ENCODE measurements at places on chromosomes 16 and 17.

DNA sequence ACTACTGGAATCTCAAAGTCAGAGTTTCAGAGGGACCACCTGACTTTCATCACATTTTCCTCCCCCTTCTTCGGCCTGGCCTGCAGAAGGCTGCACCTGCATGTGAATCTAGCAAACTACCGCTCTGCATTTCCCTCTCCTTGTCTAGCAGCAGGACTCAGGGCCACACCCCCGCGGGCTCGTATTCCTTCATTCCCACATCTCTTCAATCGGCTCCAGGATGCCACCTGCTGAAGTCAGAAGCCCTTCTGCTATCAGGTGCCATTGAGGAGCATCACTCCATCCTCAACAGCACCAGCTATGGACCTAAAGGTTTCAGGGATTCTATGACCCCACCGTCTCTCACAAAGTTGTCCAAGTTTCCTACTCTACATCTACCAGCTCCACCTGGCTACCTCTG, 169.5 kb downstream of the VPS53 start:
- DNase-seq: no peak

DNA sequence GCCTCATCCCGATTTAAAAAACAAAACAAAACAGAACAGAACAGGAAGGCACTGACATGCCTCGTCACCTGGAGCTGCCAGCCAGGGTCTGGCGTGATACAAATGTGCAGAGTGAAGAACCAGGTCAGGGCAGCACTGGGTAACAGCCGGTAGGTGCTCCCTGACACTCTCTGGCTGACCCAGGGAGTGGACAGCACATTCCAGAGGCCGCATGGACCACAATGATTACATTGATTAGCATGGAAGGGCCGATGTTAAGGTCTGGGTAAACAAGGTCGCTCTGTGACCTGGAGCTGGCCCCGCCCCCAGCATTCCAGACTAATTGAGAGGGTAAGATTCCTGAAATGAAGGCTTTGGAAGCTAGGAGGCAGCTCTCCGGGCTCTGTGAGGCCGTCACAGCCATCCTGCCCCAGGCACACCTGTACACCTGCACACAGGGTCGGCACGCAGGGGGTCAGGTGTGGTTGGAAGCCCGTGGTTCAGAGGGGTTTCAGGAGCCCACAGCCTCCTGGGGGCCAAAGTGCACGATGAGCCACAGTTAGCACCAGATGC, 21.4 kb downstream of the PIEZO1 start:
- no peak for DNase-seq

GRCh38 chr16:78484509-78485058, 385.1 kb downstream of the WWOX start:
- DNase-seq: no peak

GRCh38 chr16:621526-622105, 9.2 kb upstream of the WFIKKN1 start:
- DNase-seq: no peak

DNA sequence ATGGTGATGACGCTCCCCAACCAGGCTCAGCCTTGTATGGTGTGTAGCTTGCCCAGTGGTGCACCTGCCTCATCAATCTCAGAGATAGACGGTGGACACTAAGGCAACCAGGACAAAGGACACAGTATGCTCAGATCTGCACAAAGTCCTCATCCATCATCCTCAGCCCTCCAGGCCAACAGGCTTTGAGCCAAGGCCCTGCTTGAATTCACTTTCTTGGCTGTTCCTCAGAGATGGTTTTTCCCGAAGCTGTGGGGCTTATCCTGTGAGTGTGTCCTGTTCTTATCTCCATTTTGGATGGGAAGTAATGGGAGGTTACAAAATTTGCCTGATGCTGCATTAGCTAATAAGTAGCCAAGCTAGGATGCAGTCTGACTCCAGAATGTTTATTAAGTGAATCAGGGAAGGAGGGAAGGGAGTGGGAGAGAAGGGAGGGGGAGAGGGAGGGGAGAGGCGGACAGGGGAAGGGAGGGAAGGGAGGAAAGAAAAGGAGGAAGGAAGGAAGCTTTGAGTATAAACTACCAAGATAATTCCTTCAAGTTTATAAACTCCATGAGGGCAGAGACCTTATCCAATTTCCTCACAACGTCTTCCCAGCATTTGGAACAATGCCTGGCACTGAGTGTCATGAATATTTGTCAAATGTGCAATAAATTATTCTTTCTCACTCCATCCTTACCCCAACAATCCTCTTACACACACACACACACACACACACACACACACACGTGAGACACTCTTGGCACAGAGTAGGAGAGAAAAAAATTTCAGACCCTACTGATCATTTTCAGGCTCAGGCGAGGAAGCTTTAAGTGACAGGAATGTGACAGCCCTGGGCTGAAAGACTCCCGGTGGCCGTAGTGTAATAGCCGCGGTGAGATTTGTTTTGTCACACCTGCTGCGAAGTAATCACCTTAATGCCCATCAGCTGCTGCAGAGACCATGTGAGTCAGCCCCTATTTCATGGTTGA, 84.3 kb downstream of the BMERB1 start:
- no peak for DNase-seq

DNA sequence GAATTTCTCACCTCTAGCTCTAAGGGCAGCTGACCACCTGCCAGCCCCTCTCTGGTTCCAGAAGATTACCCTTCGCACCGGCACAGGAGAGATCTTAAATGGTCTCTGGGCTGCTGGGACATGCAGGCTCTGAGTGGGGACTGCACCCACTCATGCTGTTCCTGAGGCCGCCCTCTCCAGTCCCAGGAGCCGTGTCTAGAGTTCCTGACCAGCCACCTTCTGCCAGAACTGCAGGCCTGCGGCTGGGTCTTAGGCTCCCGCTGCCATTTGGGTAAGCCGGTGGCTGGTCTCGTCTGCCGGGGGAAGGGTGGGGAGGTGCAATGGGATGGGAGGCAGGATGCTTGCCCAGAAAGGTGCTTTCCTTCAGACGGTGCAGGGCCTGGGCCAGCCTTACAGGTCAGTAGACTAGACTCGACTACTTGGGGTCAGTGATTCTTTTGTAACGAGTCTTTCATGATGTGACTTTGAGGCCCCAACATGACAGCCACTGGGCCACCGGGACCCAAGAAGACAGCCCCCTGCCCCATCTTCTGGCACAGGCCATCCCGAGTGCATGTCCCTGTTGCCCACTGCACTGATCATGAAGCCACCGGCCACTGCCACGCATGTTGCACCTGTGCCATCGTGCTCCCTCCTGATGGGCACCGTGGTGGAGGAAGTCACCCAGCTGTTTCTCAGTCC, 26.4 kb downstream of the B9D1 start:
- DNase-seq: no peak

GRCh38 chr16:88886420-88886844, 20.0 kb upstream of the PABPN1L start:
- no peak for DNase-seq

DNA sequence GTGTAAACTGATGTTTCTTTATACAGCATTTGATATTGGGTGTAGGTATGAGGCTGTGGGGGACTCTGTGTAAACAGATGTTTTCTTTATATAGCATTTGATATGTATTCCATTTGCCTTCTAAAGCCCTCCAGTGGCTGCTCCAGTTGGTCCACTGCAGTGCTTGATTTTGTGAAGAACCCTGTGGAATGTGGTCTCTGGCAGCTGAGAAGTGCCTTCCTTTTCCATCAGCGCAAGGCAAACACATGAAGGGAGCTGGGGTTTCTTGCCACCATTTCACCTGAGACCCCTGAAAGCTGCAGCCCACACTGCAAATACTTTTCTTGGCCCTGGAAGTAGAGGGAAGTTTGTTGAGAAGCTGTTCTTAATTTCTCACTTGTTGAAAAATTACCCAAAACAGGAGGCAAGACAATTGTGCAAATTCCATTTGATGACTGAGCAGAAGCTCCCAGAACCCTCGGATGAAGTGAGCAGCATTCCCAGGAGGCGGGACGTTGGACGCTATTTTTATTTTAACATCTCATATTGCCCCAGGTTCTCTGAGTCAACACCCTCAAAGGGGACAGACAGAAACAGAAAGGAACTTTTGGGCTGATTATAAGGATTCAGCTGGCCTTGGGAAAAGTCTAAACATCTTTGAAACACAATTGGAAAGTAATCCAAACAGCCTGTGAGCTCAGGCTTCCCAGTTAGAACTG, 158.5 kb upstream of the RPH3AL start:
- DNase-seq: no peak

DNA sequence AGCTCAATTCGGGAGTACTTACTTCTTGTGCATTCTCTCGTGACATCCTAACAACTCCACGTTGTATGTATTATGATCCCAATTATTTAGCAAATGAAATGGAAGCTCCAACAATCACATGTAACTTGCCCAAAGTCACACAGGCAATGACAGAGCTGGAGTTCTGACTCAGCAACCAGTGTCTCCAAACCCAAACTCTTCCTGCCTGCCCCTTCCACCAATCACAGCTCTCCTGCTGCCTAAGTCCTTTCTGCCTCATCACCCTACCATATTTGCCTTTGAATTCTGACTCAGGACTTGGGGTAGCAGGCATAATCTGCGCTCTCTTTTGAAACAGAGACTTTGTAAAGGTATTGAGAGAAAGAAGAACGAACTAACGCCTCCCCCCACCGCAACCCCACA, 245.2 kb upstream of the MAF start:
- DNase-seq: no peak

DNA sequence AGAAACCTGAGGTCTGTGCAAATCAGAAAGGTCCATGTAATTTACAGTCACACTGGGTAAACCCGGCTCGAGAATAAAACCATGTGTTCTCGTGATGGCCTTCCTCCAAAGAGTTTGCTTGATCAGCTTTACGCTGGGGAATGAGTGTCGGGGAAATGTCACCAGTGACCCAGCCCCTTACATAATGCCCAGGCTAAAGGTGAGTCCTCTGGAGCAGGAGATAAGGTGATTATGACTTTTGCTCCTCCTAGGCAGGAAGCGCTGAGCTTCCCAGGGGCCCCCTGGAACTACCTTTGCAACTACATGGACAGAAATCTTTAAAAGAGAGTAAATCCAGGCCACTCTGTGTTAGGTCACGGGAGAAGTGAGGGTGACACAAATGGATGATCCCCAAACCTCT, 15.7 kb downstream of the SLC6A4 start:
- DNase-seq: no peak

GRCh38 chr16:5446623-5447240, 349.1 kb upstream of the EEF2KMT start:
- DNase-seq: no peak

DNA sequence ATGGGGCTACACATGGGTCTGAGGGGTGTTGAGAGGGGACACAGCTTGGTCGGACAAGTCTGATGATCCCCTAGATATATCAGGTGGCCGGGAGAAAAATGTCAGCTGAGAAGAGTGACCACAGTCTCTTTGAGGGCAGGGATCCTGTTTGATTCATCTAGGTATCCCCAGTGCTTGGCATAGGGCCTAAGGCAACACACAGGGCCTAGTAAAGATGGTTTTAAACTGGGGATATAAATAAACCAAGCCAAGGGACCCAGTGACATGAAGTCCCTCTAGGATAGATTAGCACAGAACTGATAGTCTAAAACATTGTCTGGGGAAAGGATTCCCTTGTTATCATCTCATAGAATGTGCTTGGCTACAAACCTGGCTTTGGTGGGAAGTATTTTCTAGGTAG, 1.4 kb downstream of the ERCC4 start:
- DNase-seq: no peak

- no peak for DNase-seq
These were observed 379.4 kb upstream of the TNRC6C start for GRCh38 chr17:77579131-77579530.

GRCh38 chr17:8659758-8660410, 29.4 kb upstream of the MYH10 start:
- DNase-seq: no peak

- no peak for DNase-seq
These were observed 27.0 kb downstream of the ATP6V0A1 start for GRCh38 chr17:42485680-42486079.

GRCh38 chr17:48021934-48022333, 15.7 kb downstream of the COPZ2 start:
- no peak for DNase-seq

DNA sequence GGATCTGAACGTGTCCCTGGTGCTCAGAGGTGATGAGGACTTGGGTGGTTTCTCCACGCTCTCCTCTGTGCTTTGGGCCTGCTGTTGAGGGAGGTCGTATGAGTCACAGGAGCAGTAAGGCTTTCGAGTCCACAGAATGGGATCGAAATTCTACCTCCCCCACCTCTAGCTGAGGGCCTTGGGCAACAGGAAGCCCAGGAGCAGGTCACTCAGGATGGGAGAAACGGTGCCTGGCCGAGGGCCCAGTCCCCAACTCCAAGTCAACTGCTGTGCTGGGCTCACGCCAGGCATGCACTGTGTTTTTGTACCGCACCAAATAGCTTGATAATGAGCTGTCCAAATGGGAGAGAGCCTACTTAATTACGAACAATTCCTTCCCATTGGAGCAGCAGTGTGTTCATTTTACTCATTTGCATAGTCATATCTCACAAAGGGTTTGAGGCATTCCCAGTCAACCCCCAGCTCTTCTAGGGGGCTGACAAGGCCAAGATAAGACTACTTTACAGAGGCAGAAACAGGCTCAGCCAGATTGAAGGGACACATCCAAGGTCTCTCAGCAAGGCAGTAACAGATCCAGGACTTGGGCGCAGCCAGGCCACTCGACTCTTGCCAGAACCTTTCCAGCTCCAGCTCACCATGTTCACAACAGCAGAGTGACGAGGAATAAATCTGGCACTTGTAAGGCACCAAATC, 53.6 kb downstream of the WNT3 start:
- no peak for DNase-seq

GRCh38 chr17:5683241-5683640, 98.9 kb upstream of the NLRP1 start:
- DNase-seq: no peak

GRCh38 chr17:7858522-7858810, 663 bp downstream of the CYB5D1 start:
- DNase-seq: no peak

DNA sequence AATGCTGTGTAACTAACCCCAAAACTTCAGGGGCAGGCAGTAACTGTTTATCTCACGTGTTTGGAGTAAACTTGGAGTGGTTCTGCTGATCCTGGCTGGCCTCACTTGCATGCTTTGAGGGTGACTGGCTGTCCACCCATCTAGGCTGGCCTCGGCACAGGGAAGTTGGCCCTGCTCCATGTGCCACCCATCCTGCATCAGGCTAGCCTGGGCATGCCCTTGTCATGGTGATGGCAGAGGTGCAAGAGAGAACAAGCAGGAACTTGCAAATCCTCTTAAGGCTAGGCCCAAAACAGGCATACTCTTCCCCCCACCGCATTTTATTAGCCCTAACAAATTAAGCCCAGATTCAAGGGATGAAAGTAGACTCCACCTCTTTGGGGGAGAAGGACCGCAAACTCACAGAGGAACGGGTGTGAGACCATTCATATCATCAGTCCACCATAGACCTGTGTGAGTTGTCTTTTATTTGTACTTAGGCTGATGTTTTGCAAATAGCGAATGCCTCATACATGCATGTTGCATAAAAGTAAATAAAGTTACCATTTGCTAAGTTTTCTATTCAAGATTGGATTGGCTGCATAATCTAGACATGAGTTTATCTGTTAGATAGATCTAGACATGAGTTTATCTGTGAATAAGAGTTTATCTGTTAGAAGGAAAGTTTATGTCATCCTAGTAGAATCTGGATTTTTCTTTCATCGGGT, 221.0 kb downstream of the CCDC182 start:
- DNase-seq: no peak
